Adrenal gland (tissue), 19 donors: ENCODE measurements at places on chromosomes 2 and 18.

DNA sequence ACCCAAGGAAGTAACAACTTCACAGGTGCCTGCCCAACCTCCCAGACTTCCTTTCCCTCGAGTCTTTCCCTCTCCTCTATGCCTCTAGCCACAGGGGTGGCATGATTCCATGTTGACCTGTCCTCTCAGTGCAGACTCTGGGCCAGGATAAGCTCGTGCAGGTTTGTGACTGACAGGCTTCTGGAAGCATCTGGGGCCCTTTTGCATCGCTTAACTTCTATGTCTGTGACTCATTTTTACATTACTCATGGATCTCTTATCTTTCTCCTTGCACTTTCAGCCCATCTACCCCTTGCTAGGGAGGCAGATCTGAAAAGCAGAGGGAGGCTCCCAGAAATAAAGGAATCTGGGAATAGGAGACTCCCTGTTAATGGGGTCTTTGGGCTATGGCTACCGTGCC lies 98.5 kb upstream of the RIOK3 start:
- no peak for DNase-seq

- DNase-seq, result no peak
These were observed at the start of gene SCN1A for GRCh38 chr2:166127217-166128155. TSS of gene SCN1A (minus strand) at chr2:166128020. CDS start at chr2:166073621, 54,399 bp downstream.

DNA sequence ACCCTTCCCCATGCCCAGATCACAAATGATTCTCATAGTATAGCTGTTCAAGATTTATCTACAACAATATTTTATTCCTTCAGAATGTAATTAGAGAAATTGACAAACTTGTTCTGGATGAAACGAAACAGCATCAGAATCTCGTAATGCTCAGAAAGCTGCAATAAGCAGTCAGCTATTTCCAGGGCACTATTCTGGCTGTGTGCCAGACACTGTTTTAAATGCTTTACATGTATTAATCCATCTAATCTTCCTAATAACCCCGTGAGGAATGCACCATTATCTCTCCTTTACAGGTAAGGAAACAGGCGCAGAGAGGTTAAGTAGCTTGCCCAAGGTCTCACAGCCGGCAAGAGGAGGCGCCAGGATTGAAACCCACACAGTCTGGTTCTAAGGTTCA lies 10.1 kb upstream of the LYPD6B start:
- DNase-seq, result no peak

DNA sequence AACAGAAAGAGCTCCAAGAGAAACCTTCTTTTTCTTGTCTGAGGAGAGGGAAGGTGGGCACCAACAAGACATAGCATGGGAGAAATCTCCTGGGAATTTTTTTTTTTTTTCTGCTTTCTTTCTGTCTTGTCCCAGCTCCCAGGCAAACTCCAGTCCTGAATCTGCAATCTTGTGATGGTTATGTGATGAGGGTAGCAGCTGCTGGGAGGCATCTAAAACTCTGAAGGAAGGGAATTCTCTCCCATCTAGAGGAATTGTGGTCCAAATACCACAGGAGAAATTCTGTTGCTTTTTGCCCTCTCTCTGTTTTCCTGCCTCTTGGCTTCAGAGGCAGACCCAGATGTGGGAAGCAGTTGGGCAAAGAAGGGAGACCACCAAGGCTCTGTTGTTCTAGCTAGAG lies 16.7 kb downstream of the SCRN3 start:
- DNase-seq, result no peak
